Adipocyte (in vitro differentiated cells): ENCODE measurements at places on chromosomes 12 and 14.

DNA sequence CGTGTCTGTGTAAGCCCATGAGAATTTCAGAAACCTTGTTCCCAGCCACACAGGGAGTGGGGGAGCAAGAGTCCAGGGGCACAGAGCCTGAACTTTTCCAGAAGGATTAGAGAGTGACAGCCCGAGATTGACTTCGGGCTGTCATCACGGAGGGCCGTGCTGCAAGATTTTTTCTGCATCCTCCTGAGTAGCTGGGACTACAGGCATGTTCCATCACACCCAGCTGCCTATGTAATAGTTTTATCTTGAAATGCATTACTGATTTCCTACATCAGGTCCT is 14.4 kb downstream of the EVL start:
- no peak for DNase-seq

- DNase-seq: peak; percentile 42
Measured at GRCh38 chr14:30657606-30658163, 35.6 kb downstream of the SCFD1 start.

DNA sequence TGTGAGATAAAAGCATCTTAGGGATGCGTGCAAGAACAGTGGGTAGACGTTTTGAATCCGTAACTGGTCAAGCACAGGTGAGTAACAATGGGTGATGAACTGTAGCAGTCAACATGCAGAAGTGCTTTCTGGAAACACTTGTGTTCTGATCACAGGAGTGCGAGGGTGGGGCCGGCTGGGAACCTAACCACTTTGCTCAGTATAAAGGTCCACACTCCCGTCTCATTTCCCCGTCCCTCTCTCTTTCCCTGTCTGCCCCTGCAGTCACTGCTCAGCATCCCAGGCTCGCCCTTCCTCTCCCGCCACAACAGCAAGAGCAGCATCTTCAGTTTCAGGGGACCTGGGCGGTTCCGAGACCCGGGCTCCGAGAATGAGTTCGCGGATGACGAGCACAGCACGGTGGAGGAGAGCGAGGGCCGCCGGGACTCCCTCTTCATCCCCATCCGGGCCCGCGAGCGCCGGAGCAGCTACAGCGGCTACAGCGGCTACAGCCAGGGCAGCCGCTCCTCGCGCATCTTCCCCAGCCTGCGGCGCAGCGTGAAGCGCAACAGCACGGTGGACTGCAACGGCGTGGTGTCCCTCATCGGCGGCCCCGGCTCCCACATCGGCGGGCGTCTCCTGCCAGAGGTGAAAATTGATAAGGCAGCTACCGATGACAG is 127.1 kb downstream of the FIGNL2 start:
- no peak for DNase-seq

DNA sequence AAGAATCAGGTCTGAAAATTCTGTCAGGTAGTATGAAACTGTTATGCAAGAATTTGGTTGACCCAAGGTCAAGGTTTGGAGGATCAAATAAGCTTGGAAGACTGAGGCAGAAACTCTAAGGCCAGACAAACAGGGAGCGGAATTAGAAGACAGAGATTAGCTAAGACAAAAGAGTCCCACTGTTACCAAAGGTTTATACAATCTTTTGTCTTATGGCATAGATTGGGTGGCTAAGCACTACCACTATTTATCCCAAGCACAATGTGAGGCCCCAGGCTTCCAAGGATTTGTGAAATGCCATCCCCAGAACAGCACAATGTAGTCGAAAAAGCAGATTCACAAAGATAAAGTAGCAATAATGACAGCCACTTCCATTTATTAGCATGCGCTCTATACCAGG is 311.2 kb downstream of the SEC23A start:
- DNase-seq: no peak

DNA sequence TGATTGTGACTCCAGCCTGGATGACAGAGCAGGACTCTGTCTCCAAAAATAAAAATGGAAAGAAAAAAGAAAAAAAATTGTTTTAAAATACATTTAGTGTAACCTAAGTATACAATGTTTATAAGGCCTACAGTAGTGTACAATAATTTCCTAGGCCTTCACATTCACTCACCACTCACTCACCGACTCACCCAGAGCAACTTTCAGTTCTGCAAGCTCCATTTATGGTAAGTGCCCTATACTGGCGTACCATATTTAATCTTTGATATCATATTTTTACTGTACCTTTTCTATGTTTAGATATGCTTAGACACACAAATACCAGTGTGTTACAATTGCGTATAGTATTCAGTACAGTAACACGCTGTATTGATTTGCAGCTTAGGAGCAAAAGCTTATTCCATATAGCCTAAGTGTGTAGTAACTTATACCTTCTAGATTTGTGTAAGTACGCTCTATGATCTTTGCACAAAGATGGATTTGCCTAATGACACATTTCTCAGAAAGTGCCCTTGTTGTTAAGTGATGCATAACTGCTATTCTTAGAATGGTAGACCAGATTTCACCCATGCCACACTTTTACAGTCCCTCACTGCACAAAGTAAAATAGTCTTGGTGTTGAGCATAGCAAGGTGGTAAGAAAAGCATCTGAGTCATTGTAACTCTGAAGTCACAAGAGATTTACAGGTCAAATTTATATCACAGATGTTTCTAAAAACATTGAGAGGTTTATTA is 151.9 kb downstream of the LRRK2 start:
- no peak for DNase-seq

- no peak for DNase-seq
Measured at GRCh38 chr12:131916306-131917138, 12.6 kb upstream of the PUS1 start.

- no peak for DNase-seq
Measured at GRCh38 chr12:30447061-30447750, 248.5 kb downstream of the IPO8 start.

- DNase-seq: no peak
Measured at GRCh38 chr12:93366422-93366821, 11.3 kb upstream of the NUDT4 start.

- no peak for DNase-seq
Measured at GRCh38 chr14:91737619-91738018, 5.7 kb upstream of the CATSPERB start.

DNA sequence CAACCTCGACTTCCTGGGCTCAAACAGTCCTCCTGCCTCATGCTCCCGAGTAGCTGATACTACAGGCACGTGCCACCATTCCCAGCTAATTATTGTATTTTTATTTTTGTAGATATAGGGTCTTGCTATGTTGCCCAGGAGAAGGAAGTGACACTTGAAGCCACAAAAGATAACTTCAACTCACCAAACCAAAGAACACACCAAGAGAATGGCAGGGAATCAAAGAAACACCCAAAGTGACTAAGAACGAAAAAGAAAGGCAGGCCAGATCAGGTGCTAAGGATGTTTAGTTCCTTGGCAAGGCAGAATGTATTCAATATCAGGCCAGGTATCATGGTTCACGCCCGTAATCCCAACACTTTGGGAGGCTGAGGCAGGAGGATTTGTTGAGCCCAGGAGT is 10.1 kb upstream of the TPCN1 start:
- DNase-seq: no peak

DNA sequence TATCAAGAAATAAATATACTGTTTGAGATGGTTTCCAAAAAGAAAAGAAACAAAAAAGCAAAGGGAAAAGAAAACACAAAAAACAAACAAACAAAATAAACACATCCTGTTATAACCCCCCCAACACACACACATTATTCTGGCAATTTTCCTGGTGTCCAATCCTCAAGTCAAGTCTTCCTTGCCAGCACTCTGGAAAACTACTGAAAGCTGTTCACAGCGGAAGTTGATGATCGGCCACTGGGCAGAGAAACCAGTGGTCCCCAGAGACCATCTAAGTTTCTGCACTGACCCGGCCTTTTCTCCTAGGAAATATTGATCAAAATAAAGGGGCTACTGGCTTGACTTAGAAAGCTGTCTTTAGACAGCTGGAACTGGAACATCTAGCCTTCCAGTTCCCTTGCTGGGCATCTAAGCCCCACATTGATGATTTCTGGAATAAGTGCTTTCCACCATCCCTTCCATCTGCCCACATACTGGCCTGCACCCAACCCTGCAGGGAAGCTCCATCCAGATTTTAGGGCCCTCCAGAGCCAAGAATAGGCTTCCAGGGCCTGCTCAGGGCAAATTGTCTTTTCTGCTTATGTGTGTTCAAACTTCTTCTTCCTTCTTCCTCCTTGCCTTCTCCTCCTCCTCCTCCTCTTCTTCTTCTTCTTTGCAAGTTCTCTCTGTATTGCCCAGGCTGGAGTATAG is 11.6 kb upstream of the PPP1CC start:
- DNase-seq: no peak

DNA sequence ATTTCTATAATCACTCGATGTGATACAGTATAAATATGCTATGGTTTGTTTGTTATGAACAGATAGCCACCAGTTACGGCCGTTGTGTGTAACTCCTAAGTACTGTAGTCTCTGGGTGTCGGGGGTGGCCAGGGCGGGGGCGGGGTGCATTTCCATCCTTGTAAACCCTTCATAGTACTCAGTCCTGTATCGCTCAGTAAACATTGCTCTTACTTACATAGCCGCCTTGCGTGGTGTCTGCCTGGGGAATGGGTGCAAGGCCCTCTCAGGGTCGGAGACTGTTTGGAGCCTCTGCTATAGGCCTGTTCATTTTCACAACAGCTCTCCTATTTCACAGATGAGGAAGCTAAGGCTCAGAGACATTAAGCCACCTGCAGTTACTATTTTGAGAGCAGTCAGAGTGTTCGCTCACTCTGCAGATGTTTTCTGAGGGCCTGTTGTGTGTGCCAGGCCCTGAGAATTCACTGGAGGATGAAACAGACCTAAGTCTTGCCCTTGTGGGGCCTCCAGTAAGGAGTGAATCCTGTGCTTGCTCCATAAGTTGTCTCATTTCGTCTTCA is 42.5 kb downstream of the JDP2 start:
- DNase-seq: no peak

GRCh38 chr14:74619672-74620131 is 7.7 kb upstream of the LTBP2 start:
- DNase-seq: peak; percentile 97

- peak; percentile 88 for DNase-seq
Measured at GRCh38 chr14:23186913-23187654, 3.6 kb upstream of the SLC7A8 start.

DNA sequence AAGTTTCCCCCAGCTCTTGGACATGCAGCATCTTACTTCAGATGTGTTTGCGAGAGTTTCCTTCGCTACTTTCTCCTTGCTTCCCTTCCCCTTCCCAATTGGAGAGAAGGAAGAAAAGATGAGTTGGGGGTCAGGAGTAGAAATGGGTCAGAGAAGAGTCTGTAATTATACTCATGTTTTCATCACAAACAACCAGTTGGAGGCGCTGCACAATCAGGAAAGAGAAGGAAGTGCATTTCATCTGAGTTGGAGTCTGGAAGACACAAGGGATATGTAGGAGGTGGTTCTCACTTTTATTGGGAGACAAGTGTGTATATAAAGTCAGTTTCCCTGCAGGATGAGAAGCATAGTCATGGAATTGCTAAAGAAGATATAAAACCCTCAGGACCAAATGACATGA is 31.3 kb upstream of the VSX2 start:
- no peak for DNase-seq

DNA sequence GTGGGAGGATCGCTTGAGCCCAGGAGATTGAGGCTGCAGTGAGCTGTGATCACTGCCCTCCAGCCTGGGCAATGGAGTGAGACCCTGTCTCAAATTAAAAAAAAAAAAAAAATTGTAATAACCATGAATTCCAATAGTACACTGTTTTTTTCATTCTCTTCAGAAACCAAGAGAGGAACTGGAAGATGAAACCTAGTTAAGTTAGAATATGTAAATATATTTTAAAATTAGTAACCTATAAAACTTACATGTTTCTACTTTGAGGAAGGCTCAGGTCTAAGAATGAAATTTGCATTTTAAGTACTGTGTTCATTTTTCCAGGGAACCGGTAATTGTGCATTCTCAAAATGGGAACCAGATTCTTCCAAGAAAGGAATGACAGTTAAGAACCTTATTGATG is 18.8 kb downstream of the KNTC1 start:
- no peak for DNase-seq

GRCh38 chr12:98719515-98720504 is 74.7 kb downstream of the APAF1 start:
- no peak for DNase-seq

- DNase-seq: no peak
Measured at GRCh38 chr14:54350203-54350602, 46.6 kb upstream of the CDKN3 start.

- DNase-seq: no peak
Measured at GRCh38 chr12:93167841-93168492, 209.8 kb upstream of the NUDT4 start.

- DNase-seq: no peak
Measured at GRCh38 chr12:91965781-91966180, 179.9 kb downstream of the BTG1 start.

- peak; percentile 68 for DNase-seq
Measured at GRCh38 chr12:19846574-19846973, 407.3 kb downstream of the AEBP2 start.

DNA sequence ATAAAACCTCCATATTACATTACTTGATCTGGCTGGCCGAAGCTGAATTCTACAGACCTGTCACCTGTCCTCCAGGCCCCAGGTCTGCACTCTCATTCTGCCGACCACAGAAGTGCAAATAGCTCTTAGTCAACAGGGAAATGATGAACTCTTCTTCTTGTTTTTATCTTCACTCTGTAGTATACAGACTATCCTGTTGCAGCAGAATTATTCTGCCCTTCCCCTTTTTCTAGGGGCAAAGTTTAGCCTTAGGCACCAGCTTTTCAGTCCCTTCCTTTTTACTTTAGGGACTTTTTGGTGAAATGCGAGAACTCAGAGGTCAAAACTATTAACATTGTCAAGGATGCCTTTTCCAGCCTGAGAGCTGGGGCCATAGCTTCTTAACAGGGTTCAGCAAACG is 229.6 kb upstream of the EGLN3 start:
- DNase-seq: no peak

DNA sequence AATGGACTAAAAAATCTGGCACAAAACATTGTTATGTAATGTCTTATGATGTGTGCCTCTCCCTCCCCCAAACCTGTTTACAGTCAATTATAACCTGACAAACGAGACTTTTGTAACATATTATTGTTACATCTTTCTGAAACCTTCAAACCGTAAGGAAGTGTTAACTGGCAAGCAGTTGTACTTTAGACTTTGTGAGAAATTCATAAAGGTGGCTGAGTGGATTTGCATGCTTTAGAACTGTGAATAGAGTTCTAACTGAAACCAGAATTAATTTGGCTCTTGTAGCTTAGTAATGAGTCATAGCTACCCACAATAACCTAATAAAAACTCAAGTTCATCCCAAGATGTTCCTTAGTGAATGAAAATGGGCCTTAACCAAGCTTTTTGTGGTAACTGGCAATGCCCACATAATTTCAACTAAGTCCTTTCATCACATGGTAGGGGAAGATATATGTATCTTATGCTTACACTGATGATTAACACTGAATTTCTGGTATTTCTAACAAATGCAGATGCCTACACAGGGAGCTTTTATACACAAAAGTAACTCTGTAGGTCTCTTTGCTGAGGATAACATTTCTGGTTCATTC is 29.7 kb downstream of the RAD9B start:
- peak; percentile 31 for DNase-seq

DNA sequence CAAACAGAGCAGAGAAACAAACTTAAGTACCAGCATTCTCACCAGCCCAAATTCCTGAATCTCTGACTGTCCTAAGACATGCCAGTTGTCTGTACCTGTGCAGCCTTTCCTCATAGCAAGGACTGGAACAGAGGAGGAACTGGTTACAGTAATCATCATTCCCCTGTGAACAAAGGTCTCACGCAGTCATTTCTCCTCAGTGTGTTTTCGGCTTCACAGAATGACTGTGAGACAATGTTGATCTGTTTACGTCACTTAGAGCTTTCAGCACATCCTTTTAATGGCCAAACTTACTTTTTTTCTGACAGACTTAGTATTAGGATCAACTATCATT is 169.0 kb downstream of the FBXL14 start:
- no peak for DNase-seq
